ENCODE measurements at places on chromosomes 1 and 21. TPM values are rescaled to one million over a fixed set of nuclear protein-coding genes. Genes with fewer than 3 reads are reported as not detected.
A peak's percentile ranks its signal among the peaks of the same experiment; 100 is the strongest.

DNA sequence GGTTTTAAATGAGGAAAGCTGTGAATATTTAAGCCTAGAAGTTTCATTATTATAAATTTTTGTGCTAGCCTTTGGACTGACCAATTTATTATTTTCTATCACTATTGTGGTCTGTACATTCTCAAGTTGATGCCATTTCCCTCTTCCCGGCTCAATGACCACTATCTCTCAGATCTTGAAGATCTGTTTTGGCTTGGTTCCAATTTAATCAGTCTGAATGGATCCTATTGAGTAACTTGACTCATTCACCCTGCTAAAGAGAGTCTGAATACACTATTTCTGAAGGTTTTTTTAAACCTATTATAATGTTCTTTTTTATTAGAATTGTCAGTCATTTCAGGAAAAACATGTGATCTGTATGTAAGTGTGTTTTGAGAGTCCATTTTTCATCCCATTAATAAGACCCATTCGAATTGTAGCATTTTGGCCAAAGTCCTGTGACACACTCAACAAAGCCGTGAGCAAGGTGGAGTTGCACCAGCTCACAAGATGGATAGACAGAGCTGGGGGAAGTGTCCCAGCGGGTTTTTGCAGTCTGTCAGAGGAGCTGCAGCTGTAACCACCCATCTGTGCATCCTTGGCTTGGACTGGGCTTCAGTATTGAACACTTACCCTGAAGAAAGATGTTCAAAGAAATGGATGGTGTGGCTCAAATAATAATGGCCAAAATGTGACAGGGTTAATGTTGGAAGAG, 145.6 kb downstream of the NFIA start:
- no peak for DNase-seq

DNA sequence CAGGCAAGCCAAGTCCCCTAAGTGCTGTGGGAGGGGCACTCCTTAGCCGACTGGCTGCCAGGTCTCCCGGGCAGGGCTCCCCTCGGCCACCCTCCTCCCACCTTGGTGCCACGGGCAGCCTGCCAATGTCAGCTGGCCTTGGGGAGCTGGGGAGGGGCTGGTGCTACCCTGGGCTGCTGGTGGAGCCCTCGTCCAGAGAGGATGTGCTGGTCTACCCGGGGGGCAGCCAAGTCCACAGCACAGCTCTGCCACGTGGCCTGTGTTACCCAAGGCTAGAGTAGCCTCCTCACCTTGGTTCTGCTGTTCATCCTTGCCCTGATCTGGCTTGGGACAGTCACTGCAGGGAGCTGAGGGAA, 42.9 kb downstream of the CRYAA start:
- peak; percentile 82 for DNase-seq

DNA sequence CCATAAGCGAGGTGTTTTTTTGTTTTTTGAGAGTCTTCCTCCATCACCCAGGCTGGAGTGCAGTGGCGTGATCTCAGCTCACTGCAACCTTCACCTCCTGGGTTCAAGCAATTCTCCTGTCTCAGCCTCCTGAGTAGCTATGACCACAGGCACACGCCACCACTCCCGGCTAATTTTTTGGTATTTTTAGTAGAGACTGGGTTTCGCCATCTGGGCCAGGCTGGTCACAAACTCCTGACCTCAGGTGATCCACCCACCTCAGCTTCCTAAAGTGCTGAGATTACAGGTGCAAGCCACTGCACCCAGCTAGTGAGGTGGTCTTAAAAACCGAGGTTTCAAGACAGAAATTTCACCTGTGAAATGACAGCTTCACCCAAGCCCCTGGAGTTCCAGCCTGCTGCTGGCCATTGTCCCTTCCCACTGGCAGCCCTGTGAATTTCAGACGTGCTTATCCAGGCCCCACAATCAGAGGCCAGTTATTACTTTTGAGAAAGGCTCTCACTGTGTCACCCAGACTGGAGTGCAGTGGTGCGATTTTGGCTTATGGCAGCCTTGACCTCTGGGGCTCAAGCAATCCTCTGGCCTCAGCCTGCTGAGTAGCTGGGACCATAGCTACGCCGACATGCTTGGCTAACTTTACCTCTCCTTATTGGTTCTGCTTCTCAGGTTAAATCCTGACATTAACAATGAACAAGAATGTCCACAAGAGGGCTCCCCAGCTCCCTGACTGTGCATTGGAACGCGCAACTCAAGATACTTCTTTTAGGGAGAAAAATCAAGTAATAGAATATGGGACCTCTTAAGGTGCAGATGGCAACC, 19.4 kb downstream of the ENO1 start:
- no peak for DNase-seq

DNA sequence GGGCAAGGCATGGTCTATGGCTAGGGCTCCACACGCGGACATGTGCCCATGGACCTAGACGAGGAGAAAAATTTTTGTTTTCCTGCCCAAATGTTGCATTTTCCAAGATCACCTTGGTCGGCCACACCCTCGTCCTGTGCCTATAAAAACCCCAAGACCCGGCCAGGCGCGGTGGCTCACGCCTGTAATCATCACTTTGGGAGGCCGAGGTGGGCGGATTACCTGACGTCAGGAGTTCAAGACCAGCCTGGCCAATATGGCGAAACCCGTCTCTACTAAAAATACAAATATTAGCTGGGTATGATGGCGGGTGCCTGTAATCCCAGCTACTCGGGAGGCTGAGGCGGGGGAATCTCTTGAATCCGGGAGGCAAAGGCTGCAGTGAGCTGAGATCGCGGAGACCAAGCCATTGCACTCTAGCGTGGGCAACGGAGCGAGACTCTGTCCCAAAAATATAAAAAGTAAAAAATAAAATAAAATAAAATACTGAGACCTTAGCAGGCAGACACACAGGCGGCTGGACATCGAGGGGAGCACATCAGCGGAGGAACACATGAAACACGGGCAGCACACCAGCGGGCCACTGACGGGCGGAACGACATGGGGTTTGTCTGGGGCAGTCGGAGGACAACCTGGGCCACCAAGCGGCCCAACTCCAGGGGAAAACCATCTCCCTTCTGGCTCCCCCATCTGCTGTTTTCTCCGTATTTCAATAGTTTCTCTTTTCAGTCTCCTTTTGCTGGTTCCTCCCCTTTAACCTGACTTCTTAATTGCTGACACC, 60.7 kb upstream of the TBX15 start:
- DNase-seq = no peak

The EPHB2 gene
- total RNA-seq = 5.7 TPM

The TMIGD3 gene
- total RNA-seq = 13.7 TPM

The MMEL1 gene
- total RNA-seq = 3.2 TPM

All from mesenteric fat pad (tissue), 1 donor.